Cardiac fibroblast (primary cell): ENCODE measurements at places on chromosomes 1 and 21.

GRCh38 chr1:2312515-2313301 lies 78.6 kb downstream of the MORN1 start:
- DNase-seq, result no peak

GRCh38 chr1:222790520-222790919 lies 24.3 kb upstream of the DISP1 start:
- no peak for DNase-seq

DNA sequence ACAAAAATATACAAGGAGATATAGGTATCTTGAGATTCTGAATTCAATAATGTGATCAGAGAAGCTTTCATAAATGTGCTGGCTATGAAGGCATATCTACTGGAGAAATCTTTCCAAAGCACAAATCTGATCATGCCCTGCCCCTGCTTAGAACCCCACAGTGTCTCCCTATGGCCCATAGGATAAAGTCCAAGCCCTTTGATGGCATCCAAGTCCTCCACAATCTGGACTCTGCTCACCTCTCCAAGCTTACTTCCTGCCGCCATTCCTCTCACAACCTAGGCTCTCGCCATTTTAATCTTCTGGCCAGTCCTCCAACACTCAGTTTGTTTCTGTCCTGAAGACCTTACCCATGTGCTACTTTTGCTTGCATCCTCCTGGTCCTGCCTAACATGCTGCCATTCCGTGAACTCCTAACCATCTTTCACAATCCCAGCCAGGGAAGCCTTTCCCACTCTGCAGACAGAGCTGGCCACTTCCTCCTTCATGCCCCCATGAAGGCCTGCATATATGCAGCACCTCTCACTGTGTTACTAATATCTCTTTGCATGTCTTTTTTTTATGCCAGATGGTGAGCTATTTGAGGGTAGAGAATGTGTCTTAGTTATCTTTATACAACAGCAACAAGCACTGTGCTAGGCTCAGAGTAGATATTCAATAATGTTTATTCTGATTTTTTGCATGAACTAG lies 5.6 kb upstream of the ATP1A1 start:
- DNase-seq, result no peak

- no peak for DNase-seq
Measured at GRCh38 chr1:93078638-93078985, 471 bp upstream of the MTF2 start.

- no peak for DNase-seq
Measured at GRCh38 chr1:107530543-107530942, 389.7 kb downstream of the NTNG1 start.

GRCh38 chr1:42937141-42937696 lies 21.4 kb downstream of the SLC2A1 start:
- DNase-seq, result peak; percentile 49
